ENCODE measurements at places on chromosomes 1 and 21. TPM values are rescaled to one million over a fixed set of nuclear protein-coding genes. Genes with fewer than 3 reads are reported as not detected.

DNA sequence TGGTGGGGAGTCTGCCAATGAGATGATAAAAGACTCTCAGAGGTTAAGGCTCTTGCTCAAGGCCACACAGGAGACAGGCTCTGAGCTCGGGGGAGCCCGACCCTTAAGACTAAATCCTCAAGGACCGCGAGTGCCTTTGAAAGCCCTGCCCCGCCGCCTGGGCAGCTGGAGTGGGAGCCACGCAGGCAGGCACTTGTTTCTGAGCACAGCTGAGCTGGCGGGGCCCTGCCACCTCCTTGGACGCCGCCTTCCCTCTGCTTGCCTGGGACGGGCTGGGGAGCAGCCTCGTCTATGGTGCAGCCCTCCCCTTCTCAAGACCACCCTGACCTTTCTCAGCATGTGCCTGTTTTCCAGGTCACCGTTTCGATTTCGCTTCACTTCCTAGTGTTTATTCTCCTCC lies 169.3 kb downstream of the CAMTA1 start:
- DNase-seq = no peak

GRCh38 chr1:183278739-183279591 lies 92.9 kb downstream of the LAMC2 start:
- peak; percentile 96 for DNase-seq

DNA sequence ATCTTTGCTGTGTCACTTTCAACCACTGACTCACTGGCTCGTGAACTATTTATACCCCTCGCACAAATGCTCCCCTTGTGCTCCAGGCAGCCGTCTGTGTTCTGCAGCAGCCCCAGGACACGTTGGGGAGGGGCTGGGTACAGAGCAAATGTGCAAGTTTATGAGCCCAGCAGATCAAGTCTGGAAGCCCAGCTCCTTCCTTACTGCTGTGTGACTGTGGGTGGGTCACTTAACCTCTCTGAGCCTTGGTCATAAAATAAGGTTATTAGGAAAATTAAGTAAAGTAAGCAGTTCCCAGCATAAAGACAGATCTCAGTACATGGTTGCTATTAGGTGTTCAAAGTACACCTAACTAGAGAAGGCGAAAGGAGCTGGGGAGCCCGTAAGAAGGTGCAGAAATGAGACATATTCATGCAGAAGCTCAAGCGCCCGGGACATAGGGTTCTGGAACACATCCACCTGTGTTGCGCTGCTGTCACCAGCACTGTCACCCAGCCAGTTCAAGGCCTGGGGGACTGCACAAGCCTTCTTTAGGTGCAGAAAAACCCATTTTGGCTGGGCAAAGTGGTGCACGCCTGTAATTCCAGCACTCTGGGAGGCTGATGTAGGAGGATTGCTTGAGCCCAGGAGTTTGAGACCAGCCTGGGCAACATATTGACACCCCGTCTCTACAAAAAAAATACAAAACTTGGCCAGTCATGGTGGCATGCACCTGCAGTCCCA lies 13.8 kb downstream of the EFHD2 start:
- no peak for DNase-seq

- no peak for DNase-seq
Measured at GRCh38 chr1:50423670-50424000, 392 bp upstream of the DMRTA2 start.

DNA sequence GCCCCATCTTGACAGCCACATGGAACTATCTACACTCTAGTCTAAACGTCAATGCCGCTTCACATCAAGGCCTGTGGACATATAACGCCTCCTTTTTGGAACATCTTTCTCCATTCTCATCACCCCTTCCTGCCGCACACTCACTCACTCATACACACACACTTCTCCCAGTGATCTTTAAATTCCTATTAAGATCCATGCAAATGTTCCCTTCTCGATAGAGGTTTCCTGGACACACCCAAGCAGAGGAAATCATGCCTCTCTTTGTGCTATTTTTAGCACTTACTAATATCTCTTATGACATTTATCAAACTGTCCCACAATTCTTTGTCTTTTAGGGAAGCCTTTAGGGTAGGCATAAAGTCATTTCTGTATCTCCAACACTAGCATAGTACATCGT lies 28.2 kb upstream of the SLAMF9 start:
- DNase-seq = no peak

DNA sequence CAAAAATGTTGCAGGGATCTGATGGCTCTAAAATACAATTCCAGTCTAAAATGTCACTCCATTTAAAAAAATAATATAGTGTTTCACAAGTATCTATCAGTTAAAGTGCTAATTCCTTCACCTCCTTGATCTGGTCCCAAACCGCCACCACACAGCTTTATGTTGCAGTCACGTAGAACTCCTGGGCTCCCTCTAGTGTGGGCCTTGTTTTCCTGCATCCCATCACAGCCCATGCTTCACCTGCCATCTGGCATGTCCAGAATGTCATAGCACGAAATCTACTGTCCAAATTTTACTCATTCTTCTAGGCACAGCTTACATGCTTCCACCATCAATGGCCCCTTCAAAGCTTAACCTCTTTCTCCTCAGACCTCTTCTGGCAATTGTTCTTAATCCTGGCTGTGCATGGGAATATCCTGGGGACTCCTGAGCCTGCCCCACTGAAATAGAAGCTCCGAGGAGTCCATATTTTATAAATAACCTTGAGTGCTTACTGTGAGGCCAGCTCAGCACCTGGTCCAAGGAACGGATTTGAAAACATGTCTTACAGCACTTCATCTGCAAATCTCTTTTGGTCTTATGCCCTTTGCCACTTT lies 15.5 kb downstream of the FYB2 start:
- peak; percentile 62 for DNase-seq

GRCh38 chr1:184300446-184300845 lies 86.4 kb upstream of the C1orf21 start:
- DNase-seq = no peak

DNA sequence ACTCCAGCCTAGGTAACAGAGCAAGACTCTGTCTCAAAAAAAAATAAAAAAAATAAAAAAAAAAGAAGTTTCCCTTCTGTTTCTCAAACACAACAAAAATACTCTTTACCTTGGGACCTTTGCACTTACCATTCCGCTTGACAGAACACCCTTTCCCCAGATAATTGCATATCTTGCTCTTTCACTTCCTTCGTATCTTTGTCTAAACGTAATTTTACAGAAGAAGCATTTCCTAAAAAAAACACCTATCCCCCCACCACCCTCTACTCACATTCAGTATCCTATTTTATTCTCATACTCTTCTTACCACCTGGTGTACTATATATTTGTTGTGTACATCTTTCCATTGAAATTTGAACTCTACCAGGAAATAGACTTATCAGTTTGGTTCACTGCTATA lies 32.7 kb downstream of the ASH1L start:
- DNase-seq = no peak

DNA sequence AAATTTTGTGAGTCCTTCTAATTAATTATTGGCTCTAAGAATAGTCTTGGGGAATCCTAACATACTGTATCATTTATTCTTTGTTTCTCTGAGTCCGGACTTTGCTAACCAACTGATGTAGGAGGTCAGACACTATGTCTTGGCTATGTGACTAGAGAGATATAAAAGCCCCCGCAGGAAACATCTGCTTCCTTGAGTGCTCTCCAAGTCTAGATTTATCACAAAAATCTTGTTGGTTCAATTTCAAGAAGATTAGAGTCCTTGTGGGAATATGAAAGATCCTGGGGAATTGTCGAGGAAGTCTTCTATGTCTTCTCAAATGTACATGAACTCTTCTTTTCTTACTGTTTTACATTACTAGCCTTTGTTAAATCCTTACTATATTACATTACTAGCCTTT lies 1712.5 kb downstream of the NCAM2 start:
- DNase-seq = no peak

DNA sequence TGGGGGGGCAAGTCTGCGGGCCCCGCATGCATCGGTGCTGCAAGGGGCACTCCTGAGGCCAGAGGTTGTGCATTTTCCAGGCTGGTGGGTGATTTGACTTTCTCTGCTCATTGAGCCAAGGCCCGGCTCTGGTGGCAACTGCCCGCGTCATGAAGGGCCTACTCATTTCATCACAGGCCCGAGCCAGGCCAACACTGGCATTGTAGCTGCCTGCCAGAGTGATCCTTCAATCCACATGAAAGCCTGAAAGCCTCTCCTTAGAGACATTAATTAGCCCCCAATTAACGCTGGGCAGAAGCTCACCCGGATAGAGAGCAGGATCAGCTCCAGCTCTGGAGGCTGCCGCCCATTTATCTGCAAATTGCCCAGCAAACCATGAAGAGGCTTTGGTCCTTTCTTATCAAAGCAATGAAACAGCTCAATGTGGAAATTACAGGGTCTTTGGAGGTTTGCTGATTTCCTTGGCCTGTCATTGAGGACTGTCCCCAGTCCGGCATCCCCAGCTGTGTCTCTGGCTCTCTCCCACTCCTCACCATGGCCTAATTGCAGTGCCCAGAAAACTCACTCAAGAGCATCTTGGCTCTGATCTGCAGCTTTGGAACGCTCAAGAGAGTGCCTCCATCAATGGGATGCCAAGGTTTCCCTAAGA lies 50.4 kb upstream of the STUM start:
- no peak for DNase-seq

DNA sequence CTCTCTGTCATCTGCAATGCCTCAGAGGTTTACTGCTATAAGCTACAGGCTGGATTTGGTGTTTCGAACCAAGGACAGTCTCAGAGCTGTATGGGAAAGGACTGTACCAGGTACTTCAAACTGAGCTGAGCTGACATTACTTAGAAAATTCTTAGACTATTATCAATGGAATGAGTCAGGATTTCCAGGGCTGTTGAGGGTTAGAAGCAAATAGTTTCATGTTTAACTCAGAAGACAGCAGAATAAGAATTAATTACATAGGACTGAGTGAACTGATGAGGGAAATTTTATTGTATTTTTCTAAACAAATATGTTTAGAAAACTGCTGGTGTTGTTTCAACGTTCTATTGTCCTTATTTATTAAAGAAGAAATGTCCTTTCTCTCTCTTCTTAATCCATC lies 74.3 kb upstream of the CAPZB start:
- DNase-seq = peak; percentile 69

GRCh38 chr1:116825720-116826438 lies 71.6 kb downstream of the CD2 start:
- no peak for DNase-seq

GRCh38 chr1:155241841-155242264 lies 13.4 kb downstream of the ENTREP3 start:
- DNase-seq = no peak

GRCh38 chr1:197920067-197920396 lies 2.9 kb downstream of the LHX9 start:
- no peak for DNase-seq

The LCE2A gene
- total RNA-seq = not detected

The LCE1E gene
- total RNA-seq = not detected

The FAM131C gene
- 0.52 TPM for total RNA-seq

The ASPM gene
- total RNA-seq = 12.3 TPM

The INTS11 gene
- total RNA-seq = 35.8 TPM

All from renal cortical epithelial cell (primary cell).